ENCODE measurements at places on chromosomes 1 and 21.
A peak's percentile ranks its signal among the peaks of the same experiment; 100 is the strongest.

- no peak for DNase-seq
These were observed 7.5 kb downstream of the NCDN start for GRCh38 chr1:35564884-35565741.

DNA sequence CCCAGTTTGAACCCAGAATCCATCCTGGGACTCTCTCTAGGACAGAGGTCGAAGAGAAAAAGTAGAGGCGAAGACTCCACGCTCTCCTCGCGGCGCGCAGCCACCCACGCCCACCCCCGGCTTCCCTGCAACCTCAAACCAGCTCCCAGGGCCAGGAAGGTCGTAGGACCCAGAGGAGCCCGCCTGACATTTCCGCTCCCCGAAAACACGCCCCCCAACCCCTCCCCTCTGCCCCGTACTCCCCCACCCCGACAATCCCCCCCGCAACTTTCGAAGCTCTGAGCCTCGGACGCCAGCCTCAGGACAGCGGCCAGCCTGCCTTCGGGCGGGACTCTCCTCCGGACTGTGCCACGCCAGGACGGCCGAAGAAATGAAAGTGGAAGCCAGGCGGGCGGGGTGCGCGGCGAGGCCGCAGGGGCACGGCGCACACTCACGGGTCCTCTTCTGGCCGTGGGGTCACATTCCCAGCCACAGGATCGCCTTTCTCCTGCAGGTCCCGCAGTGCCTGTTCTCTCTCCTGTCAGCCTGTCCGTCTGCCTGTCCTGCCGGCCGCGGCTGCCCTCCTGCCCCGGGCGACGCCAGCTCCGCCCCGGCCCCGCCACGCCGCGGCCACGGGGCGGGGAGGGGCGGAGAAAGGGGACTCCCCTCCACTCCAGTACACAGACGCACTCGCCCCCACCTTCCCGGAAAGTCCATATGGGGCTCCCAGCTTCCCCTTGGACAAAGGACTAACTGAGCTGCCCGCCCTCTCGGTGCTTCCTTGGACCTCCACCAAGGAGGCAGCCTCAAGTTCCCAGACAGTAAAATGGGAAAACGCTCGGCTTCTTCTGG is at the start of gene MOB3C:
TSS of gene MOB3C (minus strand) at position 535 of the 831 bp plus-strand sequence. CDS start 3,490 bp downstream, outside the sequence.
- DNase-seq = peak; percentile 73

- no peak for DNase-seq
These were observed 10.2 kb downstream of the COL6A1 start for GRCh38 chr21:45991606-45992300.

GRCh38 chr1:21913763-21914162 is 23.3 kb downstream of the HSPG2 start:
- DNase-seq = no peak

GRCh38 chr1:29238620-29239002 is 2.3 kb downstream of the PTPRU start:
- DNase-seq = no peak

GRCh38 chr1:212915245-212916091 is 34.9 kb upstream of the VASH2 start:
- DNase-seq = no peak

- DNase-seq = no peak
These were observed 28.0 kb upstream of the H3-3A start for GRCh38 chr1:226034482-226034881.

DNA sequence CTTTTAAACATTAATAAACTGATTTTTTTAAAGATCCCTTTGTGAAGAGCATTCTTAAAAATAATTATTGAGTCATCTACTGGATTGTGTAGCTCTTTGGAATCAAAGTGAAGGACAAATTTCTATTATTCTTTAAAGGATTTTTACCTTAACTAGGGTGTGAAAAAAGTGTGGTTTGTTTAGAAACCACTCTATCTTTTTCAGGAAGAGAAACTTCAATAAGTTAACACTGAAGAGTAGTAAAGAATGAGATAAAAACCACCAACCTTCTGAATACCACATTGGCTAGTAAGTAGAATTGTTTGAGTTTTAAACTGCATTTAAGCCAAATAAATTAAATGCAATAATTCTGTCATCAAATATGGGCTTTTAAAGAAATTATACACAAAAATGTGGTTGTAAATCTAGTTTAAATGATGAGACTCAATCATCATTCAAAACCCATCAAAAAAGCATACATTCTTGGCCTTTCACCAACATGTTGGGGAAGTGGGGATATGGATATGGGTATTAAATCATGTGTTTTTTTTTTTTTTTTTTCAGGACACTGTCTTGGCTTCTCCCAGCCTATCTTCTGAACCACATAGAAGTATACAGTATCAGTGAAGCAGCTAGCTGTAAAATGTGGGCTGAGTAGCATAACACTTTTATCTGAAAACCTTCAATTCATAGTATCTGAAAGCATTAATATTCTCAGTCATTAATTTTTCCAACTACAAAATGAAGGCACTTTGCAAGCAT is 4.8 kb downstream of the S1PR1 start:
- DNase-seq = no peak

DNA sequence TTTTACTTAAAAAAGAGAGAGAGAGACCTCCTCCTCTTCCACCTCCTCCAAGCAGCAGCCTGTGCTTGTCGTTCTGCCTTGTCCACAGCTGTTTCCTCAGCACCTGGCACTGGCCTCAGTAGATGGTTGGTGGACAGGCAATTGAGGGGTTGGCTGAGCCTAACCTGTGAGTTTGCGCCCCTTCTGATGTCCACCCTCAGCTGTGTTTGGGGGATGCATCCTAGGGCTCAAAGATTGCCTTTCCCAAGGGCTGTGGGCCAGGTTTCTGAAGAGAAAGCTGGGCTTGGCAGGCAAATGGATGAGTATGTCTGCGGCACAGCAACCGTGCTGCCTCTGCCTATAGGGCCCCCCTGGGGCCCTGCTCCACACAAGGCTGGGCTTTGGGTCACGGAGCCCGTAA is 35.1 kb upstream of the KDM4A start:
- DNase-seq = no peak

DNA sequence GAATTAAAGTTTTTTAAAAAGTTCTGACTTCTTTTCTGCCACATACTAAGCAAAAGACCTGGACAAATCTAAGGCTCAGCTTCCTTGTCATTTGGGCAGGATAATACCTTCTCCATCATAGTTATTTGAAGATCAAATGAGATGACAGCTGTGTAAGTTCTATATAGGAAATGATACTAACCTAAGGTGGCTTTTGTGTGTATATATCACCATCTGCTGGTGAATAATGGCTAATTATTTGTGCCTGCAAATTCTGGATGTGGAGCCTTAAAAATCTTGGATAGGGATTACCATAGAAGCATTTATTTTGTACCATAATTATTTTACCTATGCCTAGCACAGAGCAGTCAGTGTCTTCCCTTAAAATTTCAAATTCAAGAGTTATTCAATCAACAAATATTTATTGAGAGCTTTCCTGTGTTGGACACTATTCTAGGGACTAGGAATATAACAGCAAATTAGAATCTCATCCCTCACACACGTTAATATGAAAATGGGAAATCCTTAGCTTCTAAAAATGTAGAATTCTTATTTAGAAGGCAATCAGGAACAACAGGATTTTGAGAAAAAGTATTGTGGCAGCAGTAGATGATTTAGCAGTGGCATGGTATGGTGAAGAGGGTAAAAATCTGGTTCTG is 89.8 kb downstream of the TMEM200B start:
- DNase-seq = no peak

DNA sequence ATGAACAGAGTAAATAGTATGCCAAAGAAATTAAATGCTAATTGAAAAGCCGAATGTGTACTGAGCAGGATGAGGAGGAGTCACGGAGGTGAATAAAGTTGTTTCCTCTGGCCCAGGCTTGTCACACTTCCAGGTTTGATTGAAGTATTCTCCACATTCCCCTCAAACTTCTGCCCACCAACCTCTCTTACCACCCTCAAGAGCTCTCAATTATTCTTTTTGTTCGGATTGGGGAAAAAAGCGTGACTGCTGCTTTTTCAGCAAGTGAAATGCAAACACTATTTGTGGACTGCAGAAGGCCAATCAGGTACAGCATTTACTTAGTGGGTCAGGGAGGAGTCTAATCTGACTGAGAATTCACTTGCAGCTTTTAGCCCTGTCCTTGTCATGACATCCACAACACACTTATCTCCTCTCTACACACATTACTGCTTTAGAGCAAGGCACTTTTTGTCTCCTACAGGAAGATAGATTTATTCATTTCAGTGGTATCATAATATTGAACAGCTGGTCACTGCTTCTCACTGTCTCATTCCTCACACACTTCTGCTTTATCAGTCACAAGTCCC is 375.6 kb upstream of the PRMT6 start:
- no peak for DNase-seq

DNA sequence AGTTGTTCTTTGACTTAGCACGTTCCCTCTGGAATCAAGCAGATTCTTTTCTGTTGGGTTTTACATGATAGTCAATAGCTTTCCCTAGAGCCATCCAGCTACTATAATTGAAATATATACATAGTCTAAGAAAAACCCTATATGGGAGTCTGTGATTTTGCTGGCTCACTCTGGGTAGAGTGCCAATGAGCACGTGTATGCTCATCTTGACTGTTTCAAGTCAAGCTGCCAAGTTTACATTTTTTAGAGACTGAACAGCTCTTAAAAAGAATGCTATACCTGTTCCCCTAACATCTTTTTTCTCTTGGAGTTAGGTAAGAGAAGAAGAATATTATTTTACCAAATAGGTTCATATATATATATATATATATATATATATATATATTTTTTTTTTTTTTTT is 182.8 kb upstream of the NRIP1 start:
- DNase-seq = no peak
